ENCODE measurements at places on chromosomes 12 and 14.

DNA sequence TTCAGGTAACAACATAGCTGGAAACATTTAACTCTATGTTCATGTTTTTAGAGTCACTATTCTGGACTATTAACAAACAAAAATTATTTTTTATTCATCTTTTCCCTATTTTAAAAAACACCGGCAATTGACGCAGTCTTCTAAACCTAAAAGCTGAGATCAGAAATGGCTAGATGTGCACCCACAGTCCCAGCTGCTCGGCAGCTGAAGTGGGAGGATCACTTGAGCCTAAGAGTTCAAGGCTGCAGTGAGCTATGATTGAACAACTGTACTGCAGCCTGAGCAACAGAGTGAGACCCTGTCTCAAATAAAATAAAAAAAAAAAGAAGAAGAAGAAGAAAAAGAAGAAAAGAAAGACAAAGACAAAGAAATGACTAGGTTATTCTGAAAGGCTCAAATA, 64.5 kb downstream of the PAX9 start:
- no peak for DNase-seq

DNA sequence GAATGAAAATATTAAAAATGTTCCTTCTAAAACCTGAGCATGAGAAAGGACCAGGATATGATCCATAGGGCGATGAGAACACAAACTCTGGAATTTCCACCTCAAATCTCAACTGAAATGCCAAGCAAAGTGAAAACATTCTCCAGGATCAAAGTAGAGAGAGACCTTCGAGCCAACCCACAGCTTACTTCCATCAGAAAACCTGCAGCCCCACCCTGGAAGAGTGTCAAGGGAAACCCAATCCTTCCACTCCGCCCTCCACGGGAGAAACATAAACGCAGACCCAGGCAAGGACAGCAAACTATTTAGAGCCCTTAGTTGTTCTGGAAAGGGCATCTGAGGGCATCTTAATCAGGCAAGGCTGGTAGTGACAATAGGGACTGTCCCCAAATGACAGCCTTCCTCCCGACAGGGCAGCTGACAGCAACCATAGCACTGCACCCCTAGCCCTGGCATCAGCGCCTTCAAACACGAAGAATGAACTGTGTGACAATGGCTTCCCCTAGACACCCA, 21.8 kb downstream of the SLC15A4 start:
- DNase-seq = no peak

DNA sequence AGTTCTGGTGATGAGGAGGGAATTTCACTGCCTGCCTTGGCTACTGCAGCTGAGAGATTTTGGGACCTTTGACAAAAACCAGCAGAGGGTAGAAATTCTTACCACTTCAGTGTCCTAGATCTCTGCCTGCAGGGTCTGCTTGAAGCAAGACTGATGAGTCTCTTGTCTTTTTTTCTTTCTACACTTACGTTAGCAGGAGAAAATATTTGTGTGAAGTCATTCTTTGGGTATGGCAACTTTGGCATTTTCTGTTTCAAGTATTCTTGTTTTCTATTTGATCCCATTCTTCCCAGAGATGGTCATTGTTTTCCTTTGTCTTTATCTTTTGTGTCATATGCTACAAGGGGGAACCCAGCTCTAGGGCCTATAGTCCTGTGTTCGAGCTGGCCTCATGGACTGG, 65.6 kb upstream of the FERMT2 start:
- no peak for DNase-seq

- no peak for DNase-seq
Measured at GRCh38 chr14:94394025-94394493, 5.7 kb upstream of the SERPINA1 start.

- DNase-seq = no peak
Measured at GRCh38 chr12:26678697-26679660, 154.0 kb downstream of the ITPR2 start.

DNA sequence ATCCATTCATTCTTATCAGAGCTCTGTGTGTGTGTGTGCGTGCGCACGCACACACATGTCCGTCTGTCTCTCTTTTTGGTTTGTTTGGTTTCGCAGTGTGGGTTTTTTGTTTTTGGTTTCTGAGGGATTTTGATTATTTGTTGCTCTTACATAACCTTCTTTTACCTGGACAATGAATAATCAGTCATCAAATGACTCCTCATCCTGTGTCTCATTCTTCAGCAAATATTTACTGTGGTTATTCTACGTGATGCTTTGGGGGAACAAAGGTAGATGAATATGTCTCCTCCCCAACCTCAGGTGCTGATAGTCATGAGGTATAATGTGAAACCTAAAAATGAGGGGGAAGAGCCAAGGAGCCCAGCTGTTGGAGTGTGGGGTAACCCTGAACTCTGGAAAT, 92.4 kb downstream of the SAMD4A start:
- DNase-seq = no peak

DNA sequence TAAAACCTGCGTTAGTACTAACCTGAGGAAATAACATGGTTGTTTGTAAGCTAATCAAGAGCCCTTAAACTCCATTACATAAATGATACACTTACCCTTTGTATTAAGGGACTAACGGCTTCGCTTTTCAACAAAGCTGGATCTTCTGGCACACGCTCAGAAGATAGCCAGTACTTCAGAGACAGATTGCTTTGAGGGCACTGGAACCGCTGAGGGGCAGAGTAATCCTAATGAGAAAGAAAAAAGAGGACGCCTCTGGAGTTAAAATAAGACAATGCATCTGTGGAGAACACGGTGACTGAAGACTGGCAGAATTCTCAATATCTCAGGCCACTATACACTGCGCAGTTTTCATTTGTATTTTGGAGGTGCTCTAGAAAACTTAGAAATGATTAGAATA, 1.5 kb upstream of the KTN1 start:
- DNase-seq = no peak

DNA sequence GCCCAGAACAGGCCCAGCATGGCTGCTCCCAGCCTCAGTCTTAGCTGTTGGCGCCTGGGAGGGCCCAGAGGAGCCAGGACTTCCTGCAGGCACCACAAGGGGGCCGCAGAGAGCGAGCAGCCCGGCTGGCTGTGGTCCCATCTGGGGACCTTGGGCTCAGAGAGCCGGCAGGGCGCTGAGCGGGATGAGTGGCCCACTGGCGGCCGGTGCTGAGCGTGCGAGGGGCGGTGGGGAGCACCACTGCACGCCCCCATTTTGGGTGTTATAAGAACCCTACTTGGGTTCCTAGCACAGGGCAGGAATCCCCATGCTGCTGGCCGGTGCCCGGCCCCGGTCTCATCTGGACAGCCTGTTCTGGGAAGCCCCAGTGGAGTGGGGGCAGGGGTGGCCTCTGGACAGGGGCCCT, 25.9 kb upstream of the CRIP2 start:
- DNase-seq = peak; percentile 26

DNA sequence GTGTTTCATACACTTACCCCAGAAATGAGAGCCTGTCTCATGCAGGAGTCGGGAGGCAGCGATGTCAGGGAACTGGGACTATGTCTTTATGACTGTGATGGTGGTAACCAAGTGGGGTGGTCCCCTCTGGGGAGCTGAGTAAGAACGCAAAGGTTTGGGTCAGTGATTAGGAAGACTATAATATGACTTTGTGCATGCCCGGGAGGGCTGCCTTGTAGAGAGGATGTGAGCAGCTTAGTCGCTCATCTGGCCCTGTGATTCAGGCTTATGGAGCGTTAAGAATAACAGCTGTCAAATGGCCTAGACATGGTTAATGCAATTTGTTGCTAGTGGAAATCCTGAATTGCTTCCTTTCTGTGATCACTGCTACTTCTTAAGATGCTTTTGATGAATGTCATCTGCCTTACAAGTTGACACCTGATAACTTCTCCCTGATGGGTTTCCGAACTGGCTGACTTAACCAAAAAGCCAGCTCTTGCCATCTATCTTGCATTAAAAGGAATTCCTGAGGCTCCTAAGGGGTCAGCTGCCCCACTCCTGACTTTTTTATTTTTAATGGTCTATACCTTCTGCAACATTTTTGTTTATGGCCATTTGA, 35.4 kb upstream of the AACS start:
- DNase-seq = no peak

DNA sequence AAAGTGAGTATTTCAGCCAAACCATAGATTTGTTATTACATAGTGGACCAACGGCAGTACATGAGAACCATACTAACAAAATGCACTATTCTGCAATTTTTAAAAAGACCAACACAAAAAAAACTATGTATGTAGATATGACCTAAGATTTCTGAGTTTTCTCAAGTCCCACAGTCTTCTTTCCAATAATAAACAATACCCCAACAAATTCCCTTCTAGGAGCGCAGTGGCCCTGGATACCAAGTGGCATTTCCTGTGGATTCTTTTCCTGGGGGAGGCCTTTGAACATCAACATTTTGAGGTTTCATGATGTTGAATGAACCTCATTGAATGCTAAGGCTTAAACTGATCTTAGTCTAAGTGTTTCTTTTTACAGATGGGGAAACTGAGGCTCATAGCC, 210.5 kb downstream of the BCAT1 start:
- no peak for DNase-seq

DNA sequence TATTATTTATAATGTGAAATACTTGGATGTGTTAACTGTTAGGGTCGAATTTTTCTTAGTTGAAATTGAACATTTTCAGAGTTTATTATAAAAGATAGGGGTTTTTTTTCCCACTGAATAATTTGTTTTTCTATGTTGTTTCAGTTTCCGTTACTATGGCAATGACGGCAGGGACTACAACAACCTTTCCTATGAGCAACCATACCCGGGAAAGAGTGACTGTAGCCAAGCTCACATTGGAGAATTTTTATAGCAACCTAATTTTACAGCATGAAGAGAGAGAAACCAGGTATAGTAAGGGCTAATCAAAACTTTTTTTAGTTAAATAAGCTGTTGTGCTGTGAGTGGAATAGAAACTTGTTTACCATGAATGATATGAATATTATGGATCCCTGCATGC, 35.1 kb upstream of the BMAL2 start:
- no peak for DNase-seq

DNA sequence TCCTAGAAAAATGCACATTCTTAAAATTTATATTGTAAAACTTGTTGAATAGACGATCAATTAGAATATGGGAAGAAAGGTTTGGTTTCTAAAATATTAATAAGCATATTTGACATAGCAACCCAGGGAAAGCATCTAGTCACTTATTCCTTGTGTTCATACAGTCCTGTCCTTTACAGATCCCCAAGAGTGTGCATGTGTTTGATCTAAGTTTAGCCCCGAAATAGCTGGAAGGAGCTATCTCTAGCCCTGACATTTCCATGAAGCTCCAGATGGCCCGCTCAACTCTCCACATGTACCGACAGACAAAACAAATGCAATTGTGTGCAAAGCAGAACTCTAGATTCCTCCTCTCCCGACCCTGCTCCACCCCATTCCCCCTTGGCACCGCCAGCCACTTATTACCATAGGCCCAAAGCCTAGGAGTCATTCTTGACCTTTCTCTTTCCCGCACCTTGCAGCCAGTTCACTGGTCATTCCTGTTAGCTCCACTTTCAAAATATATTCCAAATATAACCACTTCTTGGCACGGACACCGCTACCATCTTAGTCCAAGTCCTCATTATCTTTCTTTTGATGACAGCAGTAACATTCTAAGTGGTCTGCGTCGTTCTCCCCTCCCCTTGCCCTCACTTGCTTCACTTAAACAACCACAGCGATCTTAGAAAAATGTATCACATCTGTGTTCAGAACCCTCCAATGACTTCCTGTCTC, 45.4 kb upstream of the GZMB start:
- no peak for DNase-seq

DNA sequence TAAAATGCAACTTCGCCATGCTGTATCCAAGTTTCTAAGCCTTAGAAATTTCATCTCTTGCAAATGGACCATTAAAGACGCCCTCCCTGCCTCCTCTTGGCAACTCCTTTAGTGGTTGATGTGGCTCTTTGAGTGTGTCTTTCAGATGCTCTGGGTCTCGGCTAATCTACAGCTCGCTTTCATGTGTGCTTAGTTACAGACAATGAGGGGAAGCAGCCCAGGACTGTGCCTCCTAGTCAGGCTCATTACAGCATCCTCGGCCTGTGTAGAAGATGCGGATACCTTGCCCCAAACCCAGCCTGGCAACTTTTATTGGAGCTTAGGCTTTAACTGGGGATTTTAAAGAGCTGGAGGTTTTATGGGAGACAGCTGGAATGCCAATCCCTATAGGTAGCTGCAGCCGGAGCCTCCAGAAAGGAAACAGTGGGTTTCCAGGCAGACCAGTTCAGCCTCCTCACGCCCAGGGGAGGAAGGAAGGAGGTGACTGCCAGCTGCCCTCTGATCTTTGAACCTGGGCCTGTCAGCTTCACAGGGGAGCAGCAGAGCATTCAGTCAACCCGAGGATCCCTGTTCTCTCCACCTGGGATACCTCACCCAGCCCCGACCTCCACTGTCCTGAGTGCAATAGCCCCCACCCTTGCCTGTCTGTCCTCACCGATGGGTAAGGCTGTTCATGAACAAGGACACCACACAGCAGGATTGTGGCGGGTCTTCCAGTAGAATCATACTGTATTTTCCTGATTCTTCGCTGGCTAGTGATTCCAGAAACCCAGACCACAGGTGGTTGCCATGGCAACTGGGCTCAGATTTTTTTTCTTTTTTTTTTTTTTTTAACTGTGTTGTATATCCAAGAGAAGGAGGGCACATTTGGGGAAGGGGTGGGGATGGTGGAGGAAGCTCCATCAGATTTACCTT, 638.5 kb downstream of the MED13L start:
- no peak for DNase-seq

GRCh38 chr12:3728686-3729085, 24.2 kb downstream of the CRACR2A start:
- DNase-seq = no peak

DNA sequence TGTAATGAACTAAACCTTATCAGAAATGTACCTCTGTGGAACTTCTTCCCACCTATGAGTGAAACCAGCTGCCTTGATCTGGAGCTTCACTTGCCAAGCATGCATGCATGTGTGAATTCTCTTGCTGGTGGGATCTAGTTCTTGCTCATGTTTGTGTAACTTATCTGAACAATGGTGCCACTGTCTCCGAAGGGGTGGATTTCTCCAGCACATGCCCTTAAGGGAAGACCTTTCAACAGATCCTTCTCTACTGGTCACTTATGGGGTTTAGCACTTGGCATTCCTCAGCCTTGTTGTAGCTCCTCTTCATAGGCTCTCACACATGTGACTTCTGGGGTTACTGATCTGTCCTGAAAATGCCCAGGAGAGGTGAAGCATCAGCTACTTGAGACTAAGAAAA, 25.0 kb downstream of the SMOC1 start:
- DNase-seq = no peak

GRCh38 chr12:95316798-95317197, 99.2 kb downstream of the VEZT start:
- no peak for DNase-seq

DNA sequence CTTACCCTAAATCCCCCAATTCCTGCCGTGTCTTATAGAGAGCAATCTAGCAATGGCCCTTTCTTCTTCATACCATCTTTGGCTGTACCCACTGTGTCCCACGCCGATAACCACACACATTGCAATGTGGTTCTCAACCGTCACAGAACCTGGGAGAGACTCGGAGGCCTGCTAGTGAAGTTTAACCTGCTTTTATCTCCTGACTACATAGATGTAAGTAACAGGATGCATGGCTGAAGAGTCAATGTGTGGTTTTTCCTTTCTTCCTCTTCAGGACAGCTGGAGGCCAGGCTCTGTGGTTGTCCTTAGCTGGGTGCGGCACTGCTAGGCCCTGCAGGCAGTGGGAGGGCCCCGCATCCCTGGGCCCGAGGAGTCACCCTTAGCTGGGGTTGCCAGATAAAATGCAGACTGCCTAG, 51.3 kb downstream of the ZNF664 start:
- DNase-seq = no peak

- no peak for DNase-seq
Measured at GRCh38 chr12:125089083-125089482, 23.8 kb downstream of the AACS start.

GRCh38 chr12:104263580-104264358, 39.8 kb upstream of the EID3 start:
- DNase-seq = no peak

- DNase-seq = no peak
Measured at GRCh38 chr12:29980304-29980703, 196.6 kb upstream of the TMTC1 start.

All from stimulated activated CD4-positive, alpha-beta T cell treated with anti-CD3 and anti-CD28 coated beads, Interleukin-15, amount 100 ng/mL, for 48 hours (primary cell).